ENCODE measurements at places on chromosomes 5 and 9.

- DNase-seq = no peak
Measured at GRCh38 chr5:151937851-151938250, 13.2 kb upstream of the GLRA1 start.

DNA sequence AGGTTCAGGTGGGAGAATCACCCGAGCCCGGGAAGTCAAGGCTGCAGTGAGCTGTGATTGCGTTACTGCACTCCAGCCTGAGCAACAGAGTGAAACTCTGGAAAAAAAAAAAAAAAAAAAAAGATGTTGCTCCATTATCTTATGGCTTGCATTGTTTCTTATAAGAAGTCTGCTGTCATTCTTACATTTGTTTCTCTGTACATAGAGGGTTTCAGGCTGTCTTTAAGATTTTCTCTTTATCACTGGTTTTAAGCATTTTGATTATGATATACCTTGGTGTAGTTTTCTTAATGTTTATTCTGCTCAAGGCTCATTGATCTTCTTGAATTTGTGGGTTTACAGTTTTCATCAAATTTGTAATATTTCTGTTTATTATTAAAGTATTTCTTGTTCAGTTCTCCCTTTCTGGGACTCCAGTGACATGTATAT is 35.2 kb downstream of the MVB12B start:
- no peak for DNase-seq

DNA sequence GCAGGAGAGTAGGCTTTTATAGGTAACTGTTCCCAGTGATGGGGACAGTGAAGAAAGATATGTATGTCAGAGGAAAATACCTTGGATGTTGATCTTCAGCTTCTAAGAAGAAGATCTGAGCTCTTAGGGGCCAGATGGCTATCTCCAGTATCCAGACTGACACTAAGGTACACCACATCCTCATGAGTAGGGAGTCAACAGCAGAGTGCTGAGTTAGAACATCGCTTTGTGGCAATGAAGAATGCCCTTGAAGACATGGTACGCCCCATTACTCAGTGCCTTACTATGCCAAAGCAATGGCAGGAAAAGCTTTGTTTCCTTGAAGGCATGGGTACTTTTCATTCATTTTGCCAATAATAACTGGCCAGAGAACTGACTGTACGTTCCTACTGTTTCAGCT is 263.7 kb downstream of the CEMIP2 start:
- DNase-seq = no peak

- DNase-seq = no peak
Measured at GRCh38 chr5:171496456-171496855, 77.0 kb downstream of the FGF18 start.

DNA sequence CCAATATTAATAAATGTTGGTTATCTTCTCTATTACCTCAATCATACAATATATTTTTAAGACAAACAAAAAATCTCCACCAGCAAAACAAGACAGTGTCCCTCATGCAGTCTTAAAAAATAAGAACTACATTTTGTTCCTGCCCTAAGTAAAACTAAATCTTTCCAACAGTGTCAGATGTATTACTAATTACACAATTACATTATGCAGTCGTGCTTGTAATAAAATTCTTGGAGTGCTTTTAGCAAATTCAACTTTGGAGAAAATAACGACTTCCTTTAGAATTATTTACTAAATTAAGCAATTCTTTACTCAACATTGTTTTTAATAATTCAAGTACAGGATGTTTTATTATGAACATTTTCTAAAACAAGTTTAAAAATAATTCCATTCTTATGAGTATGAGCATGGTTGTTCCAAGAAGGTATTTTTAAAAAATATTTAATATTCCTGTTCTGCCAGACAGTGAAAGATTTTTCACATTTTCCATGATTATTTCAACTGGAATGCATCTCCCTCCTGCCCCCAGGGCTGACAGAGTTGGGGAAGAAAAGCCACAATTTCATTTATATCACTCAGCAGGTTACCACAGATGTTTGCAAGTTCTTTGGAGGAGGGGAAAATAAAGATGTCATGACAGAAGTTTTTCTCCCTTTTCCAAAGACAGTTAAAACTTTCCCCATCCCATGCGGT is 137.9 kb downstream of the FAM114A2 start:
- DNase-seq = no peak

GRCh38 chr9:33158843-33159776 is 8.0 kb downstream of the B4GALT1 start:
- peak; percentile 86 for DNase-seq

GRCh38 chr9:136916330-136917184 is 28.0 kb downstream of the FBXW5 start:
- DNase-seq = no peak

GRCh38 chr5:75349663-75350062 is 12.6 kb downstream of the HMGCR start:
- DNase-seq = no peak

DNA sequence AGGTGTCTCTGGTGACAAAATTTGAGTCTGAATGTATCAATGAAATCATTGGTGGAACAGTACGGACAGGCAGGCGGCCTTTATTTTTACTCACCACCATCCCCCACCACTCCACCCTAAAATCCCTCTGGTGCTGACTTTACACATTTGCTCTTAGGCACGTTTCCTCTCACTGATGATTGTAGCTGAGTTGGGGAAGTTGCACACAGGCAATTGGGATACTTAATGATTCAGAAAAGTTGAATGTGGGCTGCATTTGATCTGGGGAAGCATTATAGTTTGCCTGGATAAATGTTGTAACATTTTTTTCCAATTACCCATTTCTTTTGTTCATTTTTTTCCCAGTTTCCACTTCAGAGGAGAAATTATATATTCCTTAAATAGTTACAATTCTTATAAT is 658.4 kb downstream of the TLR4 start:
- DNase-seq = no peak

- no peak for DNase-seq
Measured at GRCh38 chr5:56449071-56449640, 216.0 kb upstream of the ANKRD55 start.

DNA sequence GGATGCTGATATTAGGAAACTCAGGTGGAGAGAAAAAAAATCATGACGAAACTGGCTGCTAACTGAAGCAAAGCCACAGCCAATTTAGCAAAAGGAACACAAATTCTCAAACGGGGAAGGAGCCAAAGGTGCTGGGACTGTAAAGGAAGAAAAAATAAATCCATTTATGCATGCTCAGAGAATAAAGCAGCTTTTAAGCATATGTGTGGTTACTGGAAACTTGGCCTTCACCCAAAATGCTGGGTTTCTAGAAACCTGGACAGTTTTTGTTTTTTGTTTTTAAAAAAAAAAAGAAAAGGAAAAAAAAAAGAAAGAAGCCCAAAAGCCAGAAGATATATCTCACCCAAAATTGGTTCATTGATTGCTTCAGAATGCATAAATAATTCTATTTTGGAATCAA is 8.0 kb downstream of the WHRN start:
- no peak for DNase-seq

- DNase-seq = no peak
Measured at GRCh38 chr9:89407070-89407469, 88.8 kb downstream of the SECISBP2 start.

DNA sequence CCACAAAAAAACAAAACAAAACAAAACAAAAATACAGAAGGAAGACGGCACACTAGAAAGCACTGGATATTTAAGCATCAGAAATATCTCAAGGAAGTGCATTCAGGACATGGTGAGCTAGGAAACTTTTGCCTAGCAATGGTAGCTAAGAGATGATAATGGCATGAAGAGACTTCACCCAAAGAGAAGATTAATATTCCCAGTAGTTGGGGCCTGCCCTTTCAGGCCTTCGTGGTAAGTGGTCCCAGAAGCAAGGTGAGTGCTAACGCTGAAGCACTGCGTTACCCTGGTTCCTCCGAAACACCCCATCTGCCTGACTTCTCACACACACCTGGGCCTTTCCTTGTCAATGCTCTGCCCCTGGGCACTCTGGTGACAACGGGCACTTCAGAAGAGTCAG is 585.2 kb downstream of the RAB3C start:
- DNase-seq = no peak

DNA sequence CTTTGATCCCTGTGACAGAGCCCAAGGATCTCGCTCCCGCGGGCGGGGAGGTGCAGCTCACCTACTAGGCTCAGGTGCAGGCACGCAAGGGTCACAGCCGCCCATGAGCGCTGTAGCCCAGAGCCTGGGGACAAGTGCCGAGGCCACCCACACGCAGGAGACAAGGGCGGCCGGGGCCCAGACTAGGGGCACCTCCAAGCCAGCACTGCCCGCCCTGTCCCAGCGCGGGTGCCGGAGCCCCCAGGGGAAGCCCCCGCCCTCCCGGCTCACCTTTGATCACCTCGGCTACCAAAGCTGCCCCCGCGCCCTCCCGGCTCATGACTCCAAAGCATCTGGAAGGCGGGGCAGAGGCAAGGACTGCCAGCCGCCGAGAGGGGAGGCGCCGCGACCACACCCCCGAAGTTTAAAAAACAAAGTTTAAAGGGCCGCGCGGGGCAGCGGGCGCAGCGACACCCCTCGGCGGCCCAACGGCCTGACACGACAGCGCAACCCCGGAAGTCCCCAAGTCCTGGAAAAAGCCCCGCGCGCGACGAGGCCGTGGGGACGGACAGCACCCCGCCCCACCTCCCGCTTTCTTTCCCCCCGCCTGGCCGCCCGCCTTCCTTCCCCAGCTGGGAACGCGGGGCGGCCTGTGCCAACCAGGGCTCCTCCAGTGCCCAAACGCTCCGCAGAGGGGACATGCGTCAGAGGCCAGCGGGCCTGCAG is 53.0 kb downstream of the CDC14B start:
- DNase-seq = peak; percentile 79

GRCh38 chr5:115594128-115595047 is 7.9 kb downstream of the TICAM2 start:
- no peak for DNase-seq

DNA sequence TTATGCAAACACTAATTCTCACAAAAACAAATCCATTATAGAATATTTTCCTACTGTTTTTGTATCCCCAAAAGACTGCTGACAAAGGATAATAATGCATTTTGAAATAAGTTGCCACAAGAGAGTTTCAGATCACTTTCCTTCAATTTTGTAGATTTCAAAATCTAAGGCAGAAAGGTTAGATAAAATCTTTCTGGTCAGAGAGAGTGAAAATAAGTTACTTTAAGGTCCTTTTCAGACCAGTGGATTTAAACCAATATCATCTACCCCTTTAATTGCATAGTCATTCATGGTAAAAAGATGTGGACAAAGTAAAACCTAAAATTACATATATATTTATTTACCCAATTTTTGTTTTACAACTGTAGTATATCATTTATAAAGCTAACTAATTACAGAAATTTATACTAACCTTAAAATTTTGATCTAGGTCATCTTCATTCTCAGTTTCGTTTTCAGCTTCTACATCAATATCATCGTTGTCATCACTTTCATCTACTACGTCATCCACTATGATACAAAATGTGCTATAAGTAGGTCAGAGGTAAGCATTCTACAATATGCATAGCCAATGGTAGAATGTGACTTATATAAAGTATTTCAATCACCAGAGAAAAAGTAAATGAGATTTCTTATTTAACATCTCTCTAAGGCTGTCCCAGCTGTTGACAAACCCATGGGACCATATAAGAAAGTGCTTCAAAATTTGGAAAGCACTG is 95.7 kb downstream of the AGTPBP1 start:
- no peak for DNase-seq
